ENCODE measurements at places on chromosomes 6 and 20.

DNA sequence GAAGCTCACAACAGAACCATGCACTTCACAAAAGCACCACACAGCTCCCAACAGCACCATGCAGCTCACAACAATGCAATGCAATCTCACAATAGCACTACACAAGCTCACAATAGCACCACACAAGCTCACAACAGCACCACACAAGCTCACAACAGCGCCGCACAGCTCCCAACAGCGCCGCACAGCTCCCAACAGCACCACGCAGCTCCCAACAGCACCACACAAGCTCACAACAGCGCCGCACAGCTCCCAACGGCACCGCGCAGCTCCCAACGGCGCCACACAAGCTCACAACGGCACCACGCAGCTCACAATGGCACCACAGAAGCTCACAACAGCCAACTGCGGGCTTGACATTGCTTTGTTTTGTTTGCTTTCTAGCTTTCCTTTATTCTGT, 198.1 kb downstream of the DLL1 start:
- DNase-seq = no peak

- no peak for DNase-seq
Observed at GRCh38 chr6:44674226-44675155, 287.0 kb downstream of the CDC5L start.

GRCh38 chr6:150857062-150857944, 8.2 kb upstream of the MTHFD1L start:
- DNase-seq = no peak

GRCh38 chr6:17601386-17601703, 1.2 kb downstream of the FAM8A1 start:
- no peak for DNase-seq

DNA sequence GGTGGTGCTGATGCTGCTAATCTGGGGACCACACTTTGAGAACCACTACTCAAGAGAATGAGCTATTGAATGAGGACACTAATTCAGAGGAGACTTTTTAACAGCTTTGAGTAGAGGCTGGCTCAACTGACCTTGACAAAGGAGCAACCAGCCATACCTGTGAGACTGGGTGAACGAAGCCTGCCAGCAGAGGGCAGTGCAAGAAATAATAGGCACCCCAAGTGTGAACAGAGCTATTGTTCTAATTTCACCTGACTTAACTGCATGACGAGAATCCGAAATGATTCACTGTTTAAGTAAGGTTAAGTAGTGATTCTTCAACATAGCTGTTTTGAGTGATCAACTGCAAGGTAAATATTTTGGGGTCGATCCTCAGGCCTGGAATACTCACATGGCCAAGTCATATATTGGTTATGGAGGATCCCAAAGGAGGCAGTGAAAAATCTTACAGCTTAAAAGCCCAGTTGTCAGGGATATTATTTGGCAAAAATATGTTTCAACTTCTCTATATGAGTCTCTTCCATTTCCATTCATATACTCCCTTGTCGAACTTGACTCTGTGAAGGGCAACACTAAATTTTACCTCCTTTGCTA, 550.5 kb upstream of the MARCKS start:
- DNase-seq = no peak

Data from activated T-helper 9 cell treated with anti-CD3 and anti-CD28 coated beads, Interleukin-2, amount 50 U/mL, for 16 hours (primary cell).